ENCODE measurements at places on chromosomes 5 and 9.
A peak's percentile ranks its signal among the peaks of the same experiment; 100 is the strongest.

GRCh38 chr9:96009690-96010472 lies 134.4 kb downstream of the ERCC6L2 start:
- DNase-seq, result no peak

DNA sequence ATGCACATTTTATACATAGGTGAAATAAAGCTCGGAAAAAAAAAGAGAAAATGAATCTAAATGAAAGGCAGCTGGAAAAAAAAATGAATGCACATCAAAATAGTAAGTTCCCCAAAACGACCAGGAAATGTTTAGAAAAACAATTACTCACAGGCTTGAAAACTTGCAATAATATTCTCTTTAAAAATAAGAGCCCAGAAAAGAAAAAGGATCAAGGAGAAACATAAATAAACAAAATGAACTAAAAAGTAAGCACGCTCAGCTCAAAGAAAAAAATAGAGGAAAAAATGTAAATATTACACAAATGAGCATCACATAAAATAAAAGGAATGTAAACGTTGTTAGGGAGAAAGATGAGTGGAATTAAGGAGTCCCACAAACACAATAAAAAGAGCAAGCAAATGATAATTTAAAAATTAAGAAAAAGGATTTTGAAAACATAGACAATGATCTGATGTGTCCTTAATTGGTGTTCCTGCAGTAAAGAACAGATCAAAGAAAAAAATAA lies 54.2 kb downstream of the SLC27A6 start:
- no peak for DNase-seq

GRCh38 chr5:148414833-148415232 lies 31.1 kb downstream of the FBXO38 start:
- DNase-seq, result no peak

GRCh38 chr5:172274951-172275753 lies 8.4 kb downstream of the UBTD2 start:
- no peak for DNase-seq

DNA sequence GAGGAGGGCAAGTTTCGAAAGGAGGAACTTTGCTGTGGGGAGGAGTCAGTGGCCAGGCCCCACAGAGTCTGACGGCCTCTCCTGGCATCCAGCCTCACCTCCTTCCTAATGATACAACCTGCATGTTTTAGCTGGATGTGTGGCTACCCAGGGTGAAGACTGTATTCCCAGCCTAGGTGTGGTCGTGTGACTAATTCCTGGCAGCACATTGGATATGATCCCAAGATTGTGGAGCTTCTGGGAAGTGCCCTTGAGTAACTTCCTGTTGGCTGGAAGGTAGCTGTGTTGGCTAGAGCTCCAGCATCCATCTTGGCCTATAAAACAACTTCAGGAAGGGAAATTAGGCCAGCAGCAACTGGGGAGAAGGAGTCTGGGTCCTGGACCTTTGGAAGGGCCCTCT lies 19.0 kb upstream of the LPCAT1 start:
- DNase-seq, result peak; percentile 71

DNA sequence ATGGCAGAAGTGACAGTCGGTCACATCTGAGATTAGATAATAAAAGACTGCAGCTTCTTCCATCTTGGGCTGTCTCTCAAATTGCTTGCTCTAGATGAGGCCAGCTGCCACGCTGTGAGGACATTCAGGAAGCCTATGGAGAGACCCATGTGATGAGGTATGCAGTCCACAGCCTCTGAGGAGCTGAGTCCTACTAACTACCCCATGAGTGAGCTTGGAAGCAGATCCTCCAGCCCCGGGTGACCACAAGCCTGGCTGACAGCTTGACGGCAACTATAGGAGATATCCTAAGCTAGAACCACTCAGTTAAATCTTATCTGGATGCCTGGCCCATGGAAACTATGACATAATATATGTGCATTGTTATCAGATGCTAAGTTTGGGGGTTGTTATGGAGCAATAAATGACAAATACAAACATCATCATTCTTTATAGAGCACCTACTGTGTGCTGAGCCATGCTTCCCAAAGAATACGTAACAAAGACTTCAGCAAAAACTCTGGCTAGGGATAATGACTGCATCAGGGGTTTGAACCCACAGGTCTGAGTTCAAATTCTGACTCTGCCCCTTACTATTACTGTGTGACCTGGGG lies 26.7 kb downstream of the KCNV2 start:
- DNase-seq, result no peak

GRCh38 chr5:56294354-56294753 lies 61.2 kb upstream of the ANKRD55 start:
- DNase-seq, result no peak

GRCh38 chr5:173890195-173890991 lies 2.2 kb downstream of the CPEB4 start:
- DNase-seq, result peak; percentile 14

- DNase-seq, result no peak
These were observed 59.9 kb upstream of the ZNF354A start for GRCh38 chr5:178790371-178790770.

DNA sequence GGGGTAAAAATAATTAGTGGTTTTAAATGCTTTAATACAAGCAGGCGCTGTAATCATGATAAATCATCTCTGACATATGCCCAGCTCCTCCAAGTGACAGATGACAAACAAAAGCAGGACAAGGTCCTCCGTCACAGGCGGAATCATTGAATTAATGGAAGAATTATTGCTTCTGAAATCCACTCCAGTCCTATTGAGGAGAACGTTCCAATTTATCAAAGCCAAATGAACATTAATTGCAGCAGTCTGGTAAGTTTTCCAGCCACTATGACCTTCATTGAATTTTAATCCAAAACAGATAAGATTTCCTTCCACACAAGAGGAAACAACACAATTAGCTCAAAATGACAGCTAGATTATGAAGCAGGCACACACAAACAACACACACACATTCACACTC lies 136.8 kb downstream of the ASTN2 start:
- no peak for DNase-seq

- DNase-seq, result no peak
These were observed 1.0 kb downstream of the HMGCS1 start for GRCh38 chr5:43312076-43312661.

GRCh38 chr5:125194883-125195282 lies 448.4 kb upstream of the ZNF608 start:
- no peak for DNase-seq

DNA sequence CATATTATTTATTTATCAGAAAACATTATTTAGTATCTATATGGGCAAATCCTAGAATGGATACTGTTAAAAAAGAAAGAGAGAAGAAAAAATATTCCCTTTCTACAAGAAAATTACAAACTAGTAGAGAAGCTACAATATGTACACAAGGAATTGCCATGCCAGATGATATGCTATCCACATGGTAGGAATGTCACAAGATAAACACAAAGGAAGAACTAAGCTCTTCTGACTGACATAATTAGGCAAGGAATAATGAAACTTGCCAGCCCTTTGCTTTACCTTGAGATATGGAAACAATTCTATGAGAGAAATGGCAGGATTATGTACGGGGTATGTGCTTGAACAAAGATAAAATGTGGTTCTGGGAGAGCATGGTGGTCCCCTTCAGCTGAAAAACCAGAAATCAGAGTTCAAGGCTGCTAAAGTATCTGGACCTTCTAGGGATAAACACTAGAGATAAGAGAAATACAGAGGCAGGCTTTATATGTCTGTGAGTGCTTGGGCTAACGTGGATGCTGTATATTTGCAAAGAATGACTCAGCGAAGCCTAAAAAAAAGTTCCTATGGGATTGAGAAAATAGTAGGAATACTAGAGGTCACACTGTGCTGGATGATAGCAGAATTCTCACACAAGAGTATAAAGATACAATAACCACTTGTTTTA lies 451.6 kb downstream of the TLE1 start:
- no peak for DNase-seq

DNA sequence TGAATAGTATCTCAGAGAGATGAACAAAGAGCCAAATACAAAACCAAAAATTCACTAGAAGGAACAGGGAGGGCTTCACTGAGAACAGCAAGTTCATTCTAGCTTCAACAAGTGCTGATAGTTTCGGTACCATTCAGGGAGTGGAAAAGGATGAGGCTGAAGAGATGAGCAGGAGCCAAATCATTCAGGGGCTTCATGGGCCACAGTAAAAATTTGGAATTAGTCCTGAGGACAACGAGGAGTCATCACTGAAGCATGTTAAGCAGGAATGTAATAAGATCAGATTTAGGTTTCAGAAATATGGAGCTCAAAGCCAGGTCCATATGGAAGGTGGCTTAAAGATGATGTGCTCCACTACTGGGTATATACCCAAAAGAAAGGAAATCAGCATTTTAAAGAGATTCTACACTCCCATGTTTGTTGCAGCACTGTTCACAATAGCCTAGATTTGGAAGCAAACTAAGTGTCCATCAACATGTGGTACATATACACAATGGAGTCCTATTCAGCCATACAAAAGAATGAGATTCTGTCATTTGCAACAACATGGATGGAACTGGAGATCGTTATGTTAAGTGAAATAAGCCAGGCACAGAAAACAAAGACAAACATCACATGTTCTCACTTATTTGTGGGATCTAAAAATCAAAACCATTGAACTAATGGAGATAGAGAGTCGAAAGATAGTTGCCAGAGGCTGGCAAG lies 36.2 kb downstream of the SPOCK1 start:
- DNase-seq, result peak; percentile 43

DNA sequence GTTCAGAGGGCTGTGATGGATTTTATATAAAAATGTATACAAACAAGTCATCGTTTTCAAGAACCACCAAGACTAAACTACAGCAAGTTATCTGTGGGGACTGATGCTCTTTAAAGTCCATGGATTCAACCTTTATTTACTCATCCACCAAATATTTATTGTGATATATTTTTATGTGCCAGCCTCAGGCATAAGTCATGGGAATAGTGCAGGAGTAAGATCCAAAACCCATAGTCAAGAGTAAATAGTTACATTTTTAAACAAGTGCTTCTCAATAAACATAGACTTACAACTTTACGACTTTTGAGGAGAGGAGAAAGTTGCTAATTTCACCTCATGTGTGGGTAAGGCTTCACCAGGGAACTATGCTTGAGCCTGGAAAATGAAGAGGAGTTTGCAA lies 24.6 kb downstream of the MACIR start:
- no peak for DNase-seq

DNA sequence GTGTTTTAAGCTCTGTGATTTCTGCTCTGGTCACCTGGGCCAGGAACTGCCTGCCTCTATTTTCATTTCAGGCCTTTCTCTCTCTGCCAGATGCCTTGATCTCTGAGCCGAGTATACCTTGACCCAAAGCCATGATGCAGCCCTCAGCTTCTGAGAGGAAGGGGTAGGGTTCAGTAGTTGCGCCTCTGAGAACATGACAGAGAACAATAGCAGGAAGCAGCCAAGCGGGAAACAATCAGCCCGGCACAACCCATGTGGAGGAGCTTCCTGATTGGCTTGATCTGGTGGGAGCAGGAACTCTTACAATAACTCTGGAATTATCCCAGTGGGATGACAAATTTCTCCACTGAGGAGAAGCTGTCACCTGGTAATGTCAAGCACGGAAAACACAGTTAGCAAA lies 127.4 kb downstream of the PALM2AKAP2 start:
- DNase-seq, result no peak

GRCh38 chr5:167219298-167219697 lies 1072.1 kb upstream of the WWC1 start:
- no peak for DNase-seq

GRCh38 chr9:78210841-78211301 lies 25.0 kb upstream of the CEP78 start:
- DNase-seq, result no peak

- DNase-seq, result no peak
These were observed 151.8 kb upstream of the GDNF start for GRCh38 chr5:37991301-37992299.

DNA sequence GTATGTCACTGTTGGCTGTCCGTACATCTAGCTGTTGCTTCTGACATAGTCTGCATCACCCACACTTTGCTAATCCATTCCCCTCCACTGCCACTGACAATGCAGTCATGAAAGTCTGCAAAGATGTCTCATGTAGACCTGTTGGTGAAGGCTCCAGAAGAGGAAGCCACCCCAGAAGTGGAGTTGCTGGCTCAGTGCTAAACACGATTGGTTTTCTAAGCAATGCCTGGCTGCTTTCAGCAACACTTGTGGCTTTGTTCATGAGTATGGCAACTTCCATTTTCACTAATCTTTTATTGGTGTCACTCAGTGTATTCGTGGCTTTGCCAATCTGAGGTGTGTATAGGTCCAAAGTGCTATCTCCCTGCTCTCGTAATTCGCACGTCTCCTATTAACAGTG lies 288.1 kb downstream of the GADD45G start:
- no peak for DNase-seq

DNA sequence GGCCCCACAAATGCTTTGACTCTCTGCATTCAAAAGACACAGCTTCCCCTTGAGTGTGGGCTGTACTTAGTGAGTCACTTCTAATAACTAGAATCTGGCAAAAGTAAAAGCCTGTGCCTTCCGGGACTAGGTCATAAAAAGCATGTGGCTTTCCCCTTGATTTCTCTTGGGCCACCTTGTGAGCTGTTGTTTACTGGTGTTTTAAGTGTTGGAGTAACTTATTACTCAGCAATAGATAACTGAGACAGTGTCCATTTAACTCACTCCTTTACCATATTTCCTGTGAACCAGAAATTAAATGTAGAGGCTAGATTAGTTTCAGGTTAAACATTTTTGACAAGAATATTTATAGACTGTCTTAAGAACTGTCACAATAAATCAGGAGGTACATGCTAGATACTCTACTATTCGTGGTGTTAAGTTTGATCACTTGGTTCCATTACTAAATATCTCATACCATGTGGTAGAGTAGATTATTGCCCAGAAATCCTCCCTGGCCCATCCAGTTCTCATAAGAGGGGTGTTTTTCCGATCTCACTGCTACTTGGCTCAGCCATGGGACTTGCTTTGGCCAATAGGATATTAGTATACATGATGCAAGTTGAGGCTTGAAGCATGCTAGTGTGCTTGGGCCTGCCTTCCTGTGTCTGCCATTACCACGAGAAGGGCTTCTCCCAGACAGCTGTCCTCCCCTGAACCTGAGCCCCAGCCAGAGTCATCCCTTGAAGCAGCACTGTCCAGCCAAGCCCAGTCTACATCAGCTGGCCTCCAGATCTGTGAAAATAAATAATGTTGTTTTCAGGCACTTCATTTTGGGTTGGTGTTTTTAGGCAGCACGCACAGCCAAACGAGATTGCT lies 10.4 kb upstream of the CMBL start:
- DNase-seq, result no peak

All from fibroblast of skin of right quadriceps (primary cell).